ENCODE measurements at places on chromosomes 11 and 22. TPM values are rescaled to one million over a fixed set of nuclear protein-coding genes. Genes with fewer than 3 reads are reported as not detected.
A peak's percentile ranks its signal among the peaks of the same experiment; 100 is the strongest.

The KBTBD3 gene
- 4.1 TPM for total RNA-seq

The TMPRSS5 gene
- total RNA-seq: 1.6 TPM

The OR51Q1 gene
- not detected for total RNA-seq

The FGF4 gene
- not detected for total RNA-seq

The CCDC116 gene
- total RNA-seq: 0.73 TPM

- H3K27ac ChIP-seq: no peak overlapping the region
- no peak overlapping the region for H3K4me3 ChIP-seq
- H3K4me1 ChIP-seq: no peaks in the 10 kb centered on the region
- no peaks in the 10 kb centered on the region for H3K36me3 ChIP-seq
- H3K27me3 ChIP-seq: no peaks in the 10 kb centered on the region
These were observed 429.0 kb downstream of the BRD1 start for GRCh38 chr22:49398646-49399045.

- peaks cover 4% of the 10 kb centered on the region for H3K27me3 ChIP-seq
- no peak for DNase-seq
- H3K27ac ChIP-seq: no peak overlapping the region
- H3K36me3 ChIP-seq: no peaks in the 10 kb centered on the region
These were observed 22.8 kb upstream of the RELT start for GRCh38 chr11:73353422-73353821.

- H3K36me3 ChIP-seq: no peaks in the 10 kb centered on the region
- H3K27ac ChIP-seq: no peak overlapping the region
- DNase-seq: no peak
- no peaks in the 10 kb centered on the region for H3K27me3 ChIP-seq
- no peak overlapping the region for H3K4me3 ChIP-seq
- H3K4me1 ChIP-seq: peaks cover 2% of the 10 kb centered on the region
These were observed 11.5 kb upstream of the KCTD14 start for GRCh38 chr11:78034623-78035022.

- DNase-seq: no peak
- H3K4me3 ChIP-seq: peak overlapping the region; percentile 52
- H3K27me3 ChIP-seq: no peaks in the 10 kb centered on the region
These were observed 38.3 kb downstream of the PTPRJ start for GRCh38 chr11:48018528-48019216.

DNA sequence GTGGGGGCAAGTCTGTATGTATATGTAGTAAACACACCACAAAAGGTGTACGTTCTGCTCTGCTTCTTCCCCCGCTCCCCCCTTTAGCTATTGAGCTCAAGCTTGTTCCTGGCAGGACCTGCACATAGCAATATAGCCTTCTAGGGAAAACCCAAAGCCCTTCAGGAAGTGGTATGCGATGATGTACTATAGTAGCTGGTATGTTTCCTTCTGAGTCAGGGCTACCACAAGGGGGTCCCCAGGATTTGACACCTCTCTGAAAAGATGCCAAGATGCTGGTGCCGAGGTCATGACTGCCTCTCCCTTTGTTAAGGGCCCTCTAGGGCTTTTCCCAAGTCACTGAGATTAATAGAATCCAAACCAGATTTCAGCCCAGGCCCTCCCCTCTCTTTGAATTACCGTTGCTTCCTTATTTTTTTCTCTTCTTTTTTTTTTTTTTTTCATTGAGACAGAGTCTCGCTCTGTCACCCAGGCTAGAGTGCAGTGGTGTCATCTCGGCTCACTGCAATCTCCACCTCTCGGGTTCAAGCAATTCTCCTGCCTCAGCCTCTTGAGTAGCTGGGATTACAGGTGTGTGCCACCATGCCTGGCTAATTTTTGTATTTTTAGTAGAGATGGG is 268.4 kb downstream of the ETS1 start:
- H3K27ac ChIP-seq: peak overlapping the region; percentile 87
- H3K4me3 ChIP-seq: peak overlapping the region; percentile 56
- H3K36me3 ChIP-seq: peaks cover 39% of the 10 kb centered on the region
- no peaks in the 10 kb centered on the region for H3K27me3 ChIP-seq
- DNase-seq: peak; percentile 83

Measured in activated T-helper 1 cell treated with anti-CD3 and anti-CD28 coated beads, Interleukin-12 subunit alpha, Interleukin-12 subunit beta, Interleukin-2, Interleukin-4 antibody, amounts not matched to agents 30 ng/mL and 10 ng/mL and 1 ng/mL, durations not matched to agents 14 hours and 24 hours and 36 hours (primary cell).